ENCODE measurements at places on chromosomes 3 and 15. TPM values are rescaled to one million over a fixed set of nuclear protein-coding genes. Genes with fewer than 3 reads are reported as not detected.

Gene MPI
- 68.7 TPM for total RNA-seq

DNA sequence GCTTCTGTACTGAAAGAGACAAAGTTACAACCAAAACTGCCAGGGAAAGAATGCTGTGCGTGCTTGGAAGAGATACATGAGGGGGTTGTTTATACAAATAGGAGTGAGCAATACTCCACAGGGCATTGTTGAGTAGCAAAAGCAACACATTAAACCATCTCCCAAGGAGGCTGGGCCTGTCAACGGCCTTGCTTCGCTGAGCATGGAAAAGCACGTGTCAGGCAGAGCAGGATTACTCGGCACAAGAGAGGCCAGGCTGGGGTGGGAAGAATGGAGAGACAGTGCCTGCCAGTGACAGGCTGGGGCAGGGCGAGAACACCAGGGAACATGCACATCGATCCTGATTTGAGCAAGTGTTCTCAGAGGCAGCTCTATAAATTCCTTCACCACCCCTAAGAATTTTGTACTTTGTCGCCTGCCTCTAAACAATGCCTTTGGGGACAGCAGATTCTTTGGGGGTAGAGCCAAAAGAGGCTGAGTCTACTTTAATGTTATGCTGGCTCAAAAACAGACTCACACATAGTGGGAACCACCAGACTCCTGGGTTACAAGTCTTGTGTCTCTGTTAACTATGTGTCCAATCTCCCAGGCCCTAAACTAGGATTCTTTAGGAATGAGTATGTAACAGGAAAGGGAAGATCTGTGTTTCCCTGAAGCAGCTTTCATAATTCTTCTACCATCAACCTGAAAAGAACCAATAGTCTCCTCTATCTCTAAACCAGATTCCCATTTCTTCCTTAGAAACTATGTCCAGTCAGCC is 67.2 kb downstream of the LIPC start:
- DNase-seq: no peak
- no peaks in the 10 kb centered on the region for H3K36me3 ChIP-seq
- no peak overlapping the region for H3K4me3 ChIP-seq
- no peaks in the 10 kb centered on the region for H3K27me3 ChIP-seq

GRCh38 chr15:27579738-27580137 is 519.4 kb downstream of the OCA2 start:
- no peaks in the 10 kb centered on the region for H3K36me3 ChIP-seq
- no peak for DNase-seq
- no peak overlapping the region for H3K27ac ChIP-seq
- H3K4me3 ChIP-seq: no peak overlapping the region
- no peaks in the 10 kb centered on the region for H3K4me1 ChIP-seq

Gene ALG1L2
- total RNA-seq: not detected

Gene SUCNR1
- 1.8 TPM for total RNA-seq

GRCh38 chr3:32288819-32289218 is 50.3 kb downstream of the CMTM8 start:
- H3K36me3 ChIP-seq: no peaks in the 10 kb centered on the region
- no peak overlapping the region for H3K27ac ChIP-seq
- no peak for DNase-seq
- H3K4me3 ChIP-seq: no peak overlapping the region
- H3K4me1 ChIP-seq: peaks cover 5% of the 10 kb centered on the region

DNA sequence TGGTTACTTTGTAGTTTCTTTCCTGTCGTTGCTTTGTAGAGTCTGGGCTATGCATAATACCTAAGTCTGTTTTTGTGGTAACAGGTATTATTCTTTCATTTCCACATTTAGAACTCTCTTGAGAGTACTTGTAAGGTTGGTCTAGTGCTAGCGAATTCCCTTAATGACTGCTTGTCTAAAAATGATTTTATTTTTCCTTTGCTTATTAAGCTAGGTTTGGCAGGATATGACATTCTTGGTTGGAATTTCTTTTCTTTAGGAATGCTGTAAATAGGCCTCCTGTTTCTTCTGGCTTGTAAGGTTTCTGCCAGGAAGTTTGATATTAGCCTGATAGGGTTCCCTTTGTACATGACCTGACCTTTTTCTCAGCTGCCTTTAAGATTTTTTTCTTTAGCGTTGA is 70.1 kb upstream of the SGO1 start:
- no peaks in the 10 kb centered on the region for H3K4me1 ChIP-seq
- no peak overlapping the region for H3K4me3 ChIP-seq
- DNase-seq: no peak
- no peaks in the 10 kb centered on the region for H3K36me3 ChIP-seq

Gene RETNLB
- total RNA-seq: not detected

DNA sequence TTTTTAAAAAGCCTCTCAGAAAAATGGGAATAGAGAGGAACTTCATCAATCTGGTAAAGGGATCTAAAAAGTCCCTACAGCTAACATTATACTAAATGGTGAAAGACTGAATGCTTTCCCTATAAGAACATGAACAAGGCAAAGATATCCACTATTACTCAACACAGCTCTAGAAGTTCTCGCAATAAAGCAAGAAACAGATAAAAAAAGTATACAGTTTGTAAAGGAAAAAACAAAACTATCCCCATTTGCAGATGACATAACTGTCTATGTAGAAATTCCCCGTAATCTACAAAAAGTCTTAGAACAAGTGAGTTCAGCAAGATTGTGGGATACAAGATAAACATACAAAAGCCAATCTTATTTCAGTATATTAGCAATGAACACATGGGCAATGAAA is 15.4 kb downstream of the EDC3 start:
- H3K27me3 ChIP-seq: no peaks in the 10 kb centered on the region
- no peaks in the 10 kb centered on the region for H3K36me3 ChIP-seq
- H3K4me1 ChIP-seq: no peaks in the 10 kb centered on the region
- DNase-seq: no peak
- no peak overlapping the region for H3K4me3 ChIP-seq
- no peak overlapping the region for H3K27ac ChIP-seq

Gene CD96
- 0.90 TPM for total RNA-seq

Gene SPESP1
- total RNA-seq: 1.6 TPM

Gene PIGX
- total RNA-seq: 21.8 TPM

Gene FGD5
- total RNA-seq: 20.9 TPM

- no peaks in the 10 kb centered on the region for H3K36me3 ChIP-seq
- H3K4me3 ChIP-seq: no peak overlapping the region
- DNase-seq: no peak
- no peaks in the 10 kb centered on the region for H3K4me1 ChIP-seq
- H3K27ac ChIP-seq: no peak overlapping the region
- no peaks in the 10 kb centered on the region for H3K27me3 ChIP-seq
Observed at GRCh38 chr3:119741657-119742590, 39.1 kb downstream of the CFAP91 start.

- H3K27me3 ChIP-seq: peaks cover 3% of the 10 kb centered on the region
- H3K36me3 ChIP-seq: no peaks in the 10 kb centered on the region
- H3K27ac ChIP-seq: no peak overlapping the region
- H3K4me1 ChIP-seq: peaks cover 12% of the 10 kb centered on the region
- no peak overlapping the region for H3K4me3 ChIP-seq
Observed at GRCh38 chr15:81301385-81301784, 22.6 kb downstream of the STARD5 start.

DNA sequence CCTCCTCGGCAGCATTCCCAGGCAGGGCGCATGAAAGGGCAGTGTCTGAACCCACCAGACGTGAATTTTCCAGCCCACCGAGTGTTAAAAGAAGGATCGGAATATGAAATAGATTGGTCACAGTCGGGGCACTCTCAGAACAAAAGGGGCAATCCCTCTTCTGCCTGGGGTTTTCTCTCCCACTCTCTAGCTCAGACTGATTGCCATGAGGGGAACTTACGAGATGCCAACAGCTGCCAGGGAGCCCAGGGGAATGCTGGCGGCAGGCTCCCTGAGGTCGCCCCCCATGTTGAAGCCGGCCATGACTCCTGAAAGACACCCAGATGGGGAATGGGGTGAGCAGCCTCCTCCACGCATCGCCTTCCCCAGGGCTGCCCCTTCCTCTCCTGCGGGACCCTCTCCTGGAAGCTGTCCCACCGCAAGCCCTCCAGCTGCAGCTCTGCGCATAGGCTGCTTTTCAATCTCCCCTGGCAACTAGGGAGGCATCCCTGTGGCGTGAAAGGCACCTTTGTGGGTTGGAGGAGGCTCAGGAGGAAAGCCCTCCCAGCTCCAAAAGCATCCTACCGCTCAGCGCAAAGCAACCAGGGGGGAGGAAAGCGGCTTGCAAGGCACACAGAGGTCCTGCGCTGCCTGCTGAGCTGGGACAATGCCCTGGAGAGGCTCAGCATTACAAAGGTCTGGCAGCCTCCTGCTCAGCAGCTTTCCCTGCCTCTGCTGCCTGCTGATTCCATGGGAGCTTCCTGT is 64.8 kb upstream of the HEG1 start:
- no peak overlapping the region for H3K27ac ChIP-seq
- DNase-seq: no peak
- no peak overlapping the region for H3K4me3 ChIP-seq

DNA sequence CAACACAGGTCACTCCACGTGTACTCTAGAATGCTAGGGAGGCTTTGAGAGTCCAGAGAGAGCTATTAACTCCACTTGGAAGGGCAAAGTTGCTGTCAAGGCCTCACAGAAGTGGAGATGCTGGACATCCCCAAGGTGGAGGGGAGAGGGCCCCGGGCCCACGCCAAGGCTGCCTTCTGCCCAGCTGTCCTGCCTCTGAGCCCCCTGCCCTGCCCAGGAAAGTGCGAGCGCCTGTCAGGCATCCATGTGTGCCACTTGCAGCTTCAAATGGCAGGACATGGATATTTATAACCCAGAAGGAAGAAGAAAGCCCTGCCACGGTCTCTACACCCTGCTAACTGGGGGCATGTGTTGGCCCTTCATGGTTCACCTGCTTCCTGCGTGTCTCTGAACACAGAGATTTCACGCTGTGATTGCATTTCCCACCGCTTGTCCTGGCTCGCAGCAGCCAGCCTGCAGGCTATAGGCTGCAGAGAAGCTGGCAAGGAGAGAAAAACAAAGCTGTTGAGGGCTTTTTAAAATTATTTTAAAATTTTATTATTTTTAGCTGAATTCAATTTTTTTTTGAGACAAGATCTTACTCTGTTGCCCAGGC is 17.0 kb downstream of the ANKDD1A start:
- no peak overlapping the region for H3K27ac ChIP-seq
- H3K4me1 ChIP-seq: no peaks in the 10 kb centered on the region
- no peak for DNase-seq

- H3K36me3 ChIP-seq: no peaks in the 10 kb centered on the region
- no peaks in the 10 kb centered on the region for H3K27me3 ChIP-seq
- DNase-seq: no peak
- no peak overlapping the region for H3K27ac ChIP-seq
- no peak overlapping the region for H3K4me3 ChIP-seq
- no peaks in the 10 kb centered on the region for H3K4me1 ChIP-seq
Observed at GRCh38 chr3:24128199-24129005, 183.3 kb downstream of the NR1D2 start.

DNA sequence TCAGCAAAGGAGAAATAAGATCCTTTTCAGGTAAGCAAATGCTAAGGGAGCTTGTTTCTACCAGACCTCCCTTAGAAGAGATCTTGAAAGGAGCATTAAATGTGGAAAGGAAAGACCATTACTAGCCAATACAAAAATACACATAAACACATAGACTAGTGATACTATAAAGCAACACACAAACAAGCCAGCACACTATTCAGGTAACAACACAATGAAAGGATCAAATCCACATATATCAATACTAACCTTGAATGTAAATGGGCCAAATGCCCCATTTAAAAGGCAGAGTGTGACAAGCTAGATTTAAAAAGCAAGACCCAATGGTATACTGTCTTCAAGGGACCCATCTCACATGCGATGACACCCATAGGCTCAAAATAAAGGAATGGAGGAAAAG is 317.6 kb downstream of the TBL1XR1 start:
- H3K27me3 ChIP-seq: no peaks in the 10 kb centered on the region
- H3K36me3 ChIP-seq: no peaks in the 10 kb centered on the region
- H3K4me1 ChIP-seq: no peaks in the 10 kb centered on the region
- H3K27ac ChIP-seq: no peak overlapping the region

Gene PRRT3
- 2.8 TPM for total RNA-seq

- no peak overlapping the region for H3K27ac ChIP-seq
- H3K4me3 ChIP-seq: no peak overlapping the region
- no peak for DNase-seq
- H3K27me3 ChIP-seq: no peaks in the 10 kb centered on the region
Observed at GRCh38 chr3:56979791-56980190, 80.7 kb upstream of the SPATA12 start.

Gene PLSCR2
- not detected for total RNA-seq

DNA sequence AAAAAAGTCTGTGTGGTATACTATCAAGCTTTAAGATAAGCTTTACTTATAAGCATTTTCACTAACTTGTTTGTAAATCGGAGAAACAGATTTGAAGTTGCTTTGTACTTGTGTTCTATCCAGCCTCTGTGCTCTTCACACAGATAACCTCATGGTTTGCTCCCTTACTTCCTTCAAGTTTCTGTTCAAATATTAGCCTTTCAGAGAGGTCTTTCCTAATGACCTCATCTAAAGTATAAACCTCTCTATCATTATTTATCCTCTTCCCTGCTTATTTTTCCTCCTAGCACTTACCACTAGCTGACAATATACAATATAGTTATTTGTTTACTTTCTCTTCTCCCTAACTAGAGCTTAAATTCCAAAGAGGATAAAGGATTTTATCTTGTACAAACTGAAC is 180.0 kb downstream of the CBLB start:
- no peaks in the 10 kb centered on the region for H3K36me3 ChIP-seq
- H3K4me1 ChIP-seq: no peaks in the 10 kb centered on the region
- H3K27me3 ChIP-seq: no peaks in the 10 kb centered on the region
- no peak overlapping the region for H3K4me3 ChIP-seq

DNA sequence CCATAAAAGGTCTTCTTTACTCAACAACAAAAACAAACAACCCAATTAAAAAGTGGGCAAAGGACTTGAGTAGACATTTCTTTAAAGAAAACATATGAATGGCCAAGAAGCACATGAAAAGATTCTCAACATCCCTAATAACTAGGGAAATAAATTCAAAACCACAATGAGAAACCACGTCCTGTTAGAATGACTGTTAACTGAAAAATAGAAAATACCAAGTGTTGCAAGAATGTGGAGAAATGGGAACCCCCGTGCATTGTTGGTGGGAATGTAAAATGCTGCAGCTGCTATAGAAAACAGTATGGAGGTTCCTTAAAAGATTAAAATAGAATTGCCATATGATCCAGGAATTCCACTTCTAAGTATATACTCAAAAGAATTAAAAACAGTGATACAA is 34.8 kb downstream of the NMNAT3 start:
- H3K36me3 ChIP-seq: no peaks in the 10 kb centered on the region
- no peaks in the 10 kb centered on the region for H3K4me1 ChIP-seq
- no peak overlapping the region for H3K4me3 ChIP-seq
- no peak overlapping the region for H3K27ac ChIP-seq
- DNase-seq: no peak

- no peak overlapping the region for H3K4me3 ChIP-seq
- peaks cover 12% of the 10 kb centered on the region for H3K4me1 ChIP-seq
- no peaks in the 10 kb centered on the region for H3K27me3 ChIP-seq
- peak overlapping the region; percentile 68 for H3K27ac ChIP-seq
Observed at GRCh38 chr15:69311319-69311721, 12.6 kb downstream of the PAQR5 start.

Gene ADAMTS7
- 9.5 TPM for total RNA-seq

- DNase-seq: no peak
- H3K36me3 ChIP-seq: no peaks in the 10 kb centered on the region
- peaks cover 7% of the 10 kb centered on the region for H3K4me1 ChIP-seq
- H3K4me3 ChIP-seq: no peak overlapping the region
- no peaks in the 10 kb centered on the region for H3K27me3 ChIP-seq
Observed at GRCh38 chr3:15403495-15403894, 23.8 kb downstream of the METTL6 start.

GRCh38 chr3:158792709-158793108 is 9.1 kb upstream of the MFSD1 start:
- H3K27ac ChIP-seq: no peak overlapping the region
- H3K4me1 ChIP-seq: no peaks in the 10 kb centered on the region
- DNase-seq: peak; percentile 53
- no peak overlapping the region for H3K4me3 ChIP-seq

- no peak overlapping the region for H3K27ac ChIP-seq
- H3K4me3 ChIP-seq: no peak overlapping the region
- no peaks in the 10 kb centered on the region for H3K36me3 ChIP-seq
- H3K4me1 ChIP-seq: no peaks in the 10 kb centered on the region
Observed at GRCh38 chr3:146491303-146491702, 21.9 kb upstream of the PLSCR2 start.
